ENCODE measurements at places on chromosomes 3 and 15.

- DNase-seq = no peak
Measured at GRCh38 chr3:116728454-116728853, 18.9 kb downstream of the TUSC7 start.

GRCh38 chr15:70480196-70480856 is 283.0 kb downstream of the UACA start:
- peak; percentile 88 for DNase-seq

DNA sequence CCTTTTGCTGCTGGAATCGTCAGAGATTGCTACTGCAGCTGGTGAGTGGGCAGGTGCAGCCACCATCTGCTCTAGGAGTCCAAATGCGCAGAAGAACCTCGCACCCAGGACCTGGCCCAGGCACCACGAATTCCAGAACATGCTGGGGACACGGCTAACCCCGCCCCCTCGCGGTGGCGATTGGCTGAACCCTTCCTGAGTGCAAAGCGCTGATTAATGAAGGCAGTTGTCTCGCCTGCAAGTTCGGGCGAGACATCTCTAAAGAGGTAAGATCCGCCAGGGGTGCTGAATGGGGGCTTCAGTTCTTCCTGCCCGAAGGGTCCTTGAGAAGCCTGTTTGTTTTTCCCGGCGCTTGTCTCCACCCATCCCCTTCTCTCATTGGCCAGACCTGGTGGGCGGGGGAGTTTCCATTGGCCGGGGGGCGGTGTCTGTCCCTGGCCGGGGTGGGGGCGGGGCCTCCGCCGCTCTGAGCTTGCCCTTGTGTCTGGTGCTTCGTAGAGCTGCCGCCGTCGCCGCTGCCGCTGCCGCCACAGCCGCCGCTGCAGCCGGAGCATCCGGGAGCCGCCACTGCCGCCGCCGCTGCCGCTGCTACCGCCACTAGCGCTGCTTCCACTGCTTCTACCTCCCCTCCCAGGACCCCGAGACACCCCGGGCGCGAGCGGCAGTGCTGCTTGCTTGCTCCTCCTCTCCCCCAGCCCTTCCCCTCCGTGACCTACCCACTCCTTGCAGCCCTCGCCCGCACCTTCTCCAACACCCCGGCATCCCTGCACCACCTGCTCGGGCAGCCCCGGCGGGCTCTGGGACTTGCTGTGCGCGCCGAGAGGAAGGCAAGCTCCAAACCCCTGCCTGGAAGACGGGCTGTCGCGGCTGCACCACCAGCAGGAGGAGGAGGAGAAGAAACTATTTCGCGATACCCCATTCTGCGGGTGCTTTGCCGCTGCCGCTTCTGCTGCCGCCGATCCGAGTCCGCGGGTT is at the start of gene CADM2:
CADM2 (plus strand) TSS at position 495 of the 975 bp plus-strand sequence.
- peak; percentile 88 for DNase-seq

DNA sequence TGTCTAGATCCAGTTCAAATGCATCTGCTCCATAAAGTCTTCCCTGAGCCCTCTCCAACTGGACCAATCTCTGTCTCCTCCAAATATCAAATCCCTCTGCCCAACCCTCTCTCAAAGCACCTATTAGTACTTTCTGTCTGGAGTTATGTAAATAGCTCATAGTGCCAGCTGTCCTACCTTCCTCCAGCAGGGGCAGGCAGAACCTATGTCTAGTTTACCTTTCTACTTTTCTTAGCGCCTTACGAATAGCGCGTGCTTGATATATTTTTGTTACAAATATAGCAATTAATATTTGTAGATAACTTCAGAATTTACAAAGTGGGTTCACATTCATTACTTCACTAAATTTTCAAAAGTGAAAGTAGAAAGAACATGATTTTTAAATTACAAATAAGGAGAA is 14.0 kb upstream of the CCDC80 start:
- no peak for DNase-seq

DNA sequence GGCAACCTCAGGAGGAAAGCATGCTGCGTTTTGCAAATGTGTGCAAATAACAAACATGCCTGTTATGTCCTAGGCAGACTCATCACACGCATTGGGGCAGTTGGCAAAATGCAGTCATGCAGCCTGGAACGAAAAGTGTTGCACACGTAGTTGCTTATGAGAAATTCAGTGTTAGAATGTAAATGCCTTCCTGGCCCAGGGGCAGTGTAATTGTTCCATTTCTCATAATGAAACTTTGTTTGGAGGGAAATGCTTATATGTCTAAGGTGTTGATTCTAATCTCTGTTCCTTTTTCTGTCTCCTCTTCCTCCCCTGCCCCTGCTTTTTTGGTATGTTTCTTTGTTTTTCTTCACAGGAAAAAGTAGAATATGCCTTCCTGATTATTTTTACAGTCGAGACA is 156.0 kb downstream of the CACNA1D start:
- no peak for DNase-seq

GRCh38 chr3:47293822-47294221 is 11.1 kb downstream of the KLHL18 start:
- DNase-seq = no peak

DNA sequence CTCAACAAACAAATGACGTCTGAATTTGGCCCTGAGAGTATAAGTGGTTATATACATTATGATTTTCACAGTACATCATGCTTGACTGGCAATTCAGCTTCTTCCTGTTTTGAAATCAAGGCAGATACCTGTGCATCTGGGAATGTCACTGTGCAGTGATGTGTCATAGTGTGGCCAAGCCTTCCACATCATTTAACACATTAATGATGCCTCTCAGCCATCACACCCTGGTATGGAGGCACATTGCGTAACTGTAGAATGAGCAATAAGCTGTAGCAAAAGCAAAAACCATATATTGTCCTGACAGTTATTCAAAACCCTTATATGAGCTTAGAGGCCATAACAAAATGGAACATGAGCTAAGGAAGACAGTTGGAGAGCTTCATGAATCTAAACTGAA is 246.0 kb downstream of the EPHA3 start:
- DNase-seq = no peak

GRCh38 chr3:166282931-166283330 is 445.7 kb upstream of the BCHE start:
- no peak for DNase-seq

- DNase-seq = no peak
Measured at GRCh38 chr3:172606021-172606420, 82.8 kb upstream of the TNFSF10 start.

DNA sequence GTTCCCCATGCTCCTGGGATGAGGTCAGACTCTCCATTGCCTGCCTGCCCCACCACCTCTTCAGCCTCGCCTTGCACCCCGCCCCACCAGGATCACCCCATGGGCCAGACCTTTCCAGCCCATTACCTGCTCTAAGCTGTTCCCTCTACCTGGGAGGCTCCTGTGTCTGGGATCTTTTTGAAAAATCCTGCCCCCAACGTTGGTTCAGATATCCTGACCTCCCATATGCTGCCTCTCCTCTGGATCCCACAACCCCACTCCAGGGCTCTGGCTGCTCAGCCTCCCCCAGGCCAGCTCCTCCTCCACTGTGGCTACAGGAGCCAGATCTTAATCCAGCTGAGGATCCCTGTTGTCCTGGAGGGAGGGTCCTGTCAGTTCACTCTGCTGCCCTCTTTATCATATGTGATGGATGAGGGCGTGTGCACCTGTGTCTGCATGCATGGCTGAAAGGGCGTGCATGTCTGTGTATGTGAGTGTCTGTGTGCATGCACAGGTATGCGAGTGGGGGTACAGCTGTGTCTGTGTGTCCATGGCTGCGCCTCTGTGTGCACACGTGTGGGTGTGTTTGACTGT is 21.7 kb upstream of the ALAS1 start:
- no peak for DNase-seq

DNA sequence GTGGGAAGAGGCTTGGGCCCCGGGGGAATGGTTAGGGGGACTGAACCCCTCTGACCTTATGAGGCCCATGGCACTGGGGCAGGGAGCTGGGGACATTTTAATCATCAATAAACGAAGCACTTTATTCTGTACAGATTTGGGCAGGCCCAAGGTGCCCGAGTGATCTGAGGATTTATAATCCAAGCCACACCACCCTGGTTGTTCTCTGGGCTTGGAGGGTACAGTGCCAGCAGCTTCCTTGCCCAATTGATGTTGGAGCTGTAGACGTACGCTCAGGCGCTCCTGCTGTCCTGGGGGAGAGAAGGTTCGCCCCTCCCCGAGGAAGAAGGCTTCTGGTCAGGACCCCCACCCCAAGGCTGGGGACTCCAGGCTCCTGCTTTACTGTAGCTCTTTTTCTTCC is 12.5 kb downstream of the ZBTB47 start:
- DNase-seq = no peak

DNA sequence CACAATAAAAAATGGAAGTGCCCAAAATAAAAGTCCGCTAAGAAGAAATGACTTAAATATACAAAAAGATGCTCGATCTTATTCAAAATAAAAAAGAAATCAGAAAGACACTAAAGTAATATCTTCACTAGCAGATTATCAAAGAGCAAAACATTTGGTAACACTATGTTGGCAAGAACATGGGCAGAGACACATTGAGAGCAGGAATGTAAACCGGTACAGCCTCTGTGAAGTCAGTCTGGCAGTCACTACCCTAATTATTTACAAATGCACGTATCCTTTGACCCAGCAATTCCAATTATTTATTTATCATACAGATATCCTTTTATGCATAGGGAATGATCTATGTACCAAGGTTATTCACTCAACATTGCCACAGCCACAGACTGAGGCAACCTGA is 34.5 kb downstream of the TBL1XR1 start:
- DNase-seq = no peak

GRCh38 chr3:126983276-126983652 is 349 bp downstream of the PLXNA1 start:
- DNase-seq = no peak

- DNase-seq = no peak
Measured at GRCh38 chr3:127062926-127063325, 80.0 kb downstream of the PLXNA1 start.

DNA sequence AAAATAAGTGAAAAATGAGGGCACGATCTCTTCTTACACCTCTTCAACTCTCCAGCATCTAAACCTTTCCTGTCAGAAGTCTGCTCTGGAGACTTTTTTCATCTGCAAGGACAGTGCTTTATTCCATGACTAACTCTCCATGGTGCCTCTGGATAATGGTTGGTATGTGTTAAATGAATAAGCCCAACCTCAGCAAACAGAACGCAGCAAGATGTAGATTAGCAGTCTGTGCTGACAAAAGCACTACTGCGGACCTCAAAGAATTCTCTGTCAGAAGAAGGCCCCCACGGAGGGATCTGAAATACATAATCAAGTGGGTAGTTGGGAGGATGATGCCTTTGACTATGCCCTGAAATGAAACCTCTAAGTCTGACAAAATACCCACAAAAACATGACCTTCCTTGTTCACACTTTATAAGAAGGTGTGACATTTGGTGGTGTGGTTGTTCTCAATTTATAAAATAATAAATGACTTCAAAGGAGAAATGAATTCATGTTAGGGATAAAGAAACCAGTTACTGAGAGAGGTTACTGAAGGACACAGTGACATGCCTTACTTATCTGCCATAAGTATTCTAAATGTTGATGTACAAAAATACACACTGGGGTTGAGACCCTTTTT is 43.2 kb upstream of the ADCY5 start:
- no peak for DNase-seq

- no peak for DNase-seq
Measured at GRCh38 chr3:72128921-72129320, 344.0 kb upstream of the PROK2 start.

GRCh38 chr3:54756330-54756731 is 171.5 kb downstream of the LRTM1 start:
- no peak for DNase-seq

DNA sequence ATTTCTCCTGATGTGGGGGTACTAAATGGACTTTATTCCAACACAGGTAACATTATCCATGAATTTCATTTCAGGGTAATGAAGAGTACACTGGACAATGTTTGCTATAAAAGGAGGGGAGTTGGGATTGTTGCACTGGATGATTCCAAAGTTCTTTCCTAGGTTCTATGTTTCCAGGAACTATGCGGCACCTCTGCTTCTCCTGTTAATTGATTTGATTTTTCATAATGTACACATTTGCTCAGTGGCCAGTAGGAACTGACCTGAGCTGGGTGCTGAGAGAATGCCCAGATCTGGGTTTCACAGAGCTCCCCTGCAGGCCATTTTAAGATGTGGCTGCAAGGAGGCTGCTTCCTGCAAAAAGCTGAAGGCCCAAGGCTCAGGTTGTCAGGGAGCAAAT is 171.7 kb downstream of the KLF13 start:
- no peak for DNase-seq

DNA sequence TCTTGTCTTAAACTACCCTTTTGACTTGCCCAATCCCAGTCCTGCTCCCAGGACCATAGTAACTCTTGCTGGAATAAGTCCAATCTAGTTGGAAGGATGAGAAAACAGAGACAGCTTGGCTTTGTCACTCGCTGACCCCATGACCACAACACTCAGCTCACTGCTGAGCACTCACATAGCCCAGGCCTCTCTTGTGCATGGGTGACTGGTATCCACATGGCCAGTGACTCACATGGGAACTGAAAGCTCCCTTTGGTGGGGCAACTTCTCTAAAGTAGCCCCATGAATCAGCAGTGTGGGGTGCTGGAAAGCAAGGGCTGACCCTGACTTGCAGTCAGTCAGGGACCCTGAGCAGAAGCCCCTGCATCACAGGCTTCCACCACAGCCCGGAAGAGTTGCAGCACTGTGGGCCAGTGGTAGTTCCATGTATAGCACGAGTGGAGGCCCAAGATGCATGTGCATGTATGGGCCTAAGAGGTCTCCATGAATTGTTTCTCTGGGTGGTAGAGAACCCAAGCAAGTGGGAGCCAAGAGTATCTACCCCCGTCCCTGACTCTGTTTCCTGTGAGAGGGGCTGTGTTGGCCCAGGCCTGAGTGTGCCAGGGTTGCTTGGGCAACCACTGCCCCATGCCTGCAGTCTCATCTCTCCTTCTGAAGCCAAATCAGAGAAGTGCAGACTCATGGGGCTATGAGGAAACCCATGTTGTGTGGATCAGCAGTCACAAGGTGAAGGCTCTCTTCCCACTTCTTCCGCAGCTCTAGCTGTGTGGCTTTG is 62.1 kb upstream of the XCR1 start:
- DNase-seq = peak; percentile 48

GRCh38 chr3:23709987-23710386 is 95.8 kb upstream of the UBE2E1 start:
- no peak for DNase-seq

- DNase-seq = no peak
Measured at GRCh38 chr3:107987036-107987939, 103.5 kb downstream of the CD47 start.

DNA sequence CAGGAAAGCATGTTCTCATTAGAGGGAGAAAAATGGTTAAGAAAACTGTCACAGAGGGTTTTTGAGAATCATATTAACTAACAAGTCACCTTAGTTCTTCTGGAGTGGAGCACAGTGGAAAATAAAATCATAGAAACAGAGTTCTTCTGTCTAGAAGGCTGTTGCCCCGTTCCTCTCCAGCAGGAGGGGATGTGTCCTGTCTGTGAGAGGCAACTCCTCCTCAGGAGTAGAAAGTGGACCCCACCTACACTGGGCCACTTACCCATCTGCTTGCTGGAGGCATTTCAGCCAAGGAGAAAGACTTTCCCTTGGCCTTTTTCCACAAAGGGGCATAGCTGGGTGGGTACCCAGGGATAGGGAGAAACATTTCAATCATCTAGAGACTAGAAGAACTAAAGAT is 106.6 kb downstream of the SSR3 start:
- DNase-seq = peak; percentile 51

Measured in hematopoietic multipotent progenitor cell treated with erythropoietin and hydrocortisone succinate and interleukin-3 and kit ligand, for 6 days (in vitro differentiated cells).